ENCODE measurements at places on chromosomes 7 and 10.
A peak's percentile ranks its signal among the peaks of the same experiment; 100 is the strongest.

GRCh38 chr10:95260397-95260881 lies 30.4 kb downstream of the PDLIM1 start:
- DNase-seq: peak; percentile 90

GRCh38 chr7:155425011-155425340 lies 33.0 kb upstream of the EN2 start:
- no peak for DNase-seq

DNA sequence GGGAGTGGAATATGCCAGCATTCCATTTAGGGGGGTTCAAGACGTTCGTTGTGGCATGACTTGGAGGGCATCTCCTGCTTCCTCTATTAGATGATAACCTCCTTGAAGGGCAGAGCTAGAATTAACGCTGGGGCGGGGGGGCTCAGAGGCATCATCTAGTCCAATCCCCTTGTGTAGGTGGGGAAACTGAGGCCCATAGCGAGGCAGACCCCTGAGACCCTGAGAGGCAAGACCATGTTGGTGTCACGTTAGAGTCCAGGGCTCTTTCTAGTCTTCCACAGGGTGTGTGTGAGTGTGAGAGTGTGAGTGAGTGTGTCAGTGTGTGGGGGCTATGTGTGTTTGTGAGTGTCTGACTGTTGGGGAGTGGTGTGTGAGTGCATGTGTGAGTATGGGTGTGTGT lies 29.3 kb upstream of the NUB1 start:
- DNase-seq: no peak

GRCh38 chr7:16471933-16472332 lies 6.4 kb upstream of the SOSTDC1 start:
- no peak for DNase-seq

- DNase-seq: no peak
Observed at GRCh38 chr7:101885597-101885955, 68.2 kb downstream of the CUX1 start.

GRCh38 chr7:107383203-107383602 lies 86.7 kb upstream of the GPR22 start:
- DNase-seq: no peak

- no peak for DNase-seq
Observed at GRCh38 chr7:14483663-14484062, 418.9 kb downstream of the DGKB start.

- DNase-seq: no peak
Observed at GRCh38 chr7:55339033-55340000, 25.8 kb upstream of the LANCL2 start.

- DNase-seq: no peak
Observed at GRCh38 chr10:48982584-48982983, 42.9 kb upstream of the LRRC18 start.
